Bladder microvascular endothelial cell (primary cell): ENCODE measurements at places on chromosomes 4 and X. TPM values are rescaled to one million over a fixed set of nuclear protein-coding genes. Genes with fewer than 3 reads are reported as not detected.

Gene MSN
- total RNA-seq = 244 and 456 TPM in 2 replicates

Gene MXRA5
- under 0.01 TPM in 2 replicates for total RNA-seq

Gene ZFX
- total RNA-seq = 18.3 and 50.9 TPM in 2 replicates

Gene HTRA3
- 1.6 and 8.5 TPM in 2 replicates for total RNA-seq

Gene FAM47A
- total RNA-seq = not detected in 2 replicates

Gene ASMT
- not detected in 2 replicates for total RNA-seq

Gene USP17L27
- total RNA-seq = not detected in 2 replicates

Gene ATRX
- 50.3 and 114 TPM in 2 replicates for total RNA-seq

Gene NKAP
- total RNA-seq = 2.9 and 3.1 TPM in 2 replicates

Gene WNK3
- 0.32 and 0.94 TPM in 2 replicates for total RNA-seq

Gene MAGEA11
- not detected in 2 replicates for total RNA-seq

Gene CENPVL3
- not detected in 2 replicates for total RNA-seq

Gene STBD1
- 0.82 and 3.1 TPM in 2 replicates for total RNA-seq

Gene CHST7
- 31.6 and 47.6 TPM in 2 replicates for total RNA-seq

Gene CABS1
- total RNA-seq = not detected in 2 replicates

Gene SPACA5
- not detected in 2 replicates for total RNA-seq

Gene KLHL2
- 24.9 and 34.7 TPM in 2 replicates for total RNA-seq

Gene S100G
- total RNA-seq = not detected in 2 replicates

Gene GAB3
- 8.3 and 13.9 TPM in 2 replicates for total RNA-seq

Gene LRAT
- 0.06 TPM in 1 of 2 replicates, not detected in the other for total RNA-seq

Gene CFI
- total RNA-seq = 44.4 and 66.7 TPM in 2 replicates
